ENCODE measurements at places on chromosomes 2 and 18.

- DNase-seq: no peak
Measured at GRCh38 chr2:216302981-216303676, 69.2 kb downstream of the MARCHF4 start.

DNA sequence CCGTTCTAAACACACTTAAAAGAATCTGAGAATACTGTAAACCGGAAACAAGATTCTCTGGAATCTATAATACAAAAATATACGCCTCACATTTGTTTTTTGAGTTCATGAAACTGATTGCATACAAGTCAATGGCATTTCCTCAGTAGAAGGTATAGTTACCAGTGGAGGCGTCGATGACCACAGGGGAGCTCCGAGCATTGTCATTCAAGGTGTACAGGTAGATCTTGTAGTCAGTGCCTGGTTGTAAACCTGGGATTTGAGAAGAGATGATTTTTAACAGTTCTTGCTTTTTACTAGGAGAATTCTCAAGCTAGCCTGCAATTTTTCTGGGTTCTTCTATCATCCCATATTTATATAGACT, 60.4 kb downstream of the FN1 start:
- no peak for DNase-seq

DNA sequence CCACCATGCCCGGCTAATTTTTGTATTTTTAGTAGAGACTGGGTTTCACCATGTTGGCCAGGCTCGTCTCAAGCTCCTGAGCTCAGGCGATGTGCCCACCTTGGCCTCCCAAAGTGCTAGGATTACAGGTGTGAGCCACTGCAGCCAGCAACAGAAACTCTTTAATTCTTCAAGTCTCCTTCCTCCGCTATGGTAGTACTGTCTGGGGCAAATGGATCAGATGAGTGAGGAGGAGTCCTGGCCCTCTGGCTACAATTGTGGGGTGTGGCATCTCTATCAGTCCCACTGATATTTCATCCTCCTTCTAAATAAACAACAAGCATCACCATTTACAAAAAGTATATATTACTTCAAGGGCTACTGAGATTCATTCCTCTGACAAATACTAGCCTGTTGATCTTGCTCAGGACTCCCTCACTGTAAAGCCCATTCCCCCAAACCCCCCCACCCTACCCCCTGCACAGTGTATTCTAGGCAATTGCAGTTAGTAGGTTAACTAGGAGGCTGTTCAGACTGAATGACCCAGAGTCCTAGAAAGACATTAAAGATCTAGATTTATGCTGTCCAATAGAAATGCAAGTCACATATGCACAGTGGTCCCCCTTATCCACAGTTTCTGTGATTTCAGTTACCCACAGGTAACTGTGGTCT, 71.2 kb upstream of the STAM2 start:
- no peak for DNase-seq

DNA sequence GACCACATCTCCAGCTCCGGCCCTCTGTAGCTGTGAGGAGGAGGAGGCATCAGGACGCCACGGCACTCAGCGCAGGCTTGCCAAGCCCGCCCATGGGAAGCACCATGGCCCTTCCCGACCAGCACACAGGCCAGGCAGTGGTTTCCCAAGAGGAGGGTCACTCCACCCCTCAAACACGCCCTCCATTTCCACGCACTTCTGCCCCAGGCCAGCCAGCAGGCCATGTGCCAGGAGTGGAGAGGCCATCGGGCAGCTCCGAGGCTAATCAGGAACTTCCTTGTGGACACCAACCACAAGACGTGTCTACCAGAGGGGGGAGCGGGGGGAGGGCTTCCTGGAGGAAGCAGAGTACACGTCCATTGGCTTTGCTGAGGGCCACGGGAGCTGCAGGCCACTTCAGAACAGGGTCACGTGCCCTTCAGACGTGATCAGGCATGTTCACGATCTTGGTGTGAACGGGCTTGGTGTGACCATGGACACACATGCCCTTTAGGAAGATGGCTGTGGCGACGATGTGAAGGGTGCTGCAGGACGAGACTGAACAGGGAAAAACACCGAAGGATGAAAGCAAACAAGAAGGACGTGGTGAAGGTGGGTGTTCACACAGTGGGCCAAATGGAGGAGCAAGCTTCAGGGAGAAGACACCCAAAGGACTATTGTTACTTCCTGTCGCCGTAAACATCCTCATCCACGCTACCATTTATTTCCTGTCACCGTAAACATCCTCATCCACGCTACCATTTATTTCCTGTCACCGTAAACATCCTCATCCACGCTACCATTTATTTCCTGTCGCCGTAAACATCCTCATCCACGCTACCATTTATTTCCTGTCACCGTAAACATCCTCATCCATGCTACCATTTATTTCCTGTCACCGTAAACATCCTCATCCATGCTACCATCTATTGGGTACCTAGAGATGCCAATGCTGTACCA, 6.5 kb upstream of the MTERF4 start:
- DNase-seq: no peak

DNA sequence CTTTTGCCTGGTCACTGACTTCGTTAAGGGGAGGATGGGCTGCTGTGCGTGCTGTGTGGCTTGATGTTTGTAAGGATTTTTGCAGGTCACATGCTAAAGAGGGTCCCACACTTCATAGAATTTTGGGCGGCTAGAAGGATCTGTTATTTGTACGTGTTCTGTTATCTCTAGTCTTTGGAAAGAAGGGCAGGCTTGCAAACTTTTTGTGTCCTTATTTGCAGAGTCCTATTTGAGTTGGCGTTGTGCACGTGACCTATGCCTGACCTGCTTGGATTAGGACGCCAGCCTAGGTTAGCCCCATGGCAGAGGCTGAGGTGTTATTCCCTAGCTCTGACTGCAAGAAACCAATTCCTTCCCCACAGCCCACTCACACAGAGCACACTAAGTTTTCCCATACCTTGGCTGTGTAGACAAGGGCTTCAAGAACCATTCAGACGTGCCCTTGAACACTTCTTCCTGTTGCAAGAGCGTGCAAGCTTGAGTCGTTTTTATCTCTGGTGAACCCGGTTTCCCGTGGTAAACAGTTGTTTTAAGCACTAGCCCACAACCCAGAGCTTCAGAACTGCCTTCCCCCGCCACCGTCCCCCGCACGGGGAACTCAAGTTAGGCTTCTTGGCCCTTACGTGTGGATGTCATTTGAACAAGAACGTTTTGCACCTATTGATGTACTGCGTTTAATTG, 94.6 kb downstream of the LDLRAD4 start:
- peak; percentile 16 for DNase-seq

DNA sequence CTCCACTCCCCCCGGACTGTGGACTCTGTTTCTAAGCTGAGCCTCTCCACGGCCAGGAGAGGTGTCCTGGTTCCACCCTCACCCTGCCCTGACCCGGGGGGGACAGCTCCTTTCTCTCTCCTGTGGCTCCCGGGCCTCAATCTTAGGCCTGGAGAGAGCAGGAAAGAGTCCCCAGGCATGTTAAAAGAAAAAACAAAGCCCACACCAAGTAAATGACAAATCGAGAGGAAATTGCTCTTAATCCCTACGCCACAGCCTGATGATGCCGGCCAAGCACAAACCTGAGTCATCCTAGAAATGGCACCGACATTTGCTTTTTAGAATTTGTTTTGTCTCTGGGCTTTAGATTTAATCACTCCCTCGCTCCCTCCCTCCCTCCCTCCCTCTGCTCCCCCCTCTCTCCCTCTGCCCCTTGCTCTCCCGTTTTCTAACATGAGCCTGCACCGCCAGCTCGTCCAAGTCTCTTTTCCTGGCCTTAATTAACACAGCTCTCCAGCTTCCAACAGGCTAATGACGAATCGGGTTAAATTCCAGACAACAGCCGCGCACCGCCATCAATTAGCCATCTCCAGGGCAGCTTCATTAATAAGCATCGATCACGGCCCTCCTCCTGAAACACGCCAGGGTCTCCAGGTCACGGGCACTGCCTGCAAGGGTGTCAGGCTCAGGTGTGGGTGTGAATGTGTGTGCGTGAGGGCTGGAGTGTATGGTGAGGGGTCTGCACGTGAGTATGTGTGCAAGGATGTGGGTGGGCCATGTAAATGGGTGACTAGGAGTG, 230.8 kb downstream of the CELF4 start:
- DNase-seq: no peak

DNA sequence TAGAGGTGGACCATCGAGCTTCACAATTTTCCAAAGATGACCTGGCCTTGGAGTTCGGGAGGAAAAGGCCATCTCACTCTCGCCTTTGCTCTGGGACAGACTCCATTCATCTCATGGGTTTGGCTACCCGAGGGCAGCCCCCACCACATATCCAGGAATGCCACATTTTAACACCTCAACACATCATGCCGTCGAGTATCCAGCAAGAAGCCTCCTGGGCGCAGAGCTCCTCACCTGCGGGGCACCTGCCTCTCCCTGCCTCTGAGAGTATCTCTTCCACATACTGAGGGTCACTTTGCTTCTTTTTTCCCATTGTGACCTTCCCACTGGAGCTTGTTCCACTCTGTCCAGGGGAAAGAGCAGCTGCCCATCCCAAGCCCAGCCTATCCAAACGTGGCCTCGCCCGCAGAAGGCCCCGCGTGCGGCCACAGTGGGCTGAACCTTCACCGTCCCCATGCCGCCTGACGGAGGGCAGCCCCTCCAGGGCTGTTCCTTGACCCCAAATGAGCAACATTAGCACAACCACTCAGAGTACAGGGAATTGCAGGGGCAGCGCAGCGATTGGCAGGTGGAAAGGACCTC, 5.5 kb upstream of the LIMS2 start:
- DNase-seq: no peak

DNA sequence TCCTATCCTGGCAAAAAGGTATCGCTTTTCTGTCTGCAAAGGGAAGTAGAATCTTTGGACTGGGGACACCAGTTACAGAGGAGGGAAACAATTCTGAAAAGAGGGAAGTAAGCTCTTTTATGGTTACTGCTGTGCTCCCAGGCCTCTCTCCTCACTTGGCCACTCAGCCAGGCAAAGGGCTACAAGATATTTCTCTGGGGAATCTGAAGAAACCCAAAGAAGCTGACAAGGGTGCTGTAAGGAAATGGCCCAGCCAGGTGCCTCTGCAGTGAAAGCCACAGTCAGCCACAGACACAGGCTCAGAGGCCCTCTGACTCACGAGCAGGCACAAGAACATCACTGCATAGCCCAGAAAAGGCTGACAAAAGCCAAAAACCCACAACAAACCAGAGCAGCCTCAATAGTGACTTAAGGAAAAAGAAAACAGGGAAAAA, 5.8 kb downstream of the HDLBP start:
- DNase-seq: peak; percentile 73

DNA sequence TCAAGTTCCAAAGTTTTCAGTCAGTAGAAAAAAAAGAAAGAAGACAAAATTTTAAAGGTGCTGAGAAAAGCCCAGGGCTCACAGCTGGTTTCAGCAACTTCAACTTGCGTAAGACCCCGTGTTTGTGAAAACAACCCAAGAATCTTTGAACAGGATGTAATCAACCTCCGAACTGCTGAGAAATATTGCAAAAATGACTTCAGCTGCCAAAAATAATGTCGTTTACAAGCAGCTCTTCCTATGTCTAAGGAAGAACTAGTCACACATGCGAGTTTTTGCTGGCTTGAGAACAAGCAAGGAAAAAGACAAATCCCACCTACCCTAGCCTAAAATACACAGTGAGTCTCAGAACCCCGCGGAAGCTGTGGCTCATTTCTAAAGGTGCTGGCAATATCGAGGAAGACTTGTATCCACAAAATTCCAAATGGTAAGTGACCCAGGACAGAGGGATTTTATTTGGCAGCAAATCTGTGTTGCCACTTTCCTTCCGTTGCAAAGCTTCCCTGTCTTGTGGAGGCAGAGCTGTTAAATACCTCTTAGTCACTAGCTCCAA, 59.8 kb upstream of the SLC8A1 start:
- DNase-seq: no peak

DNA sequence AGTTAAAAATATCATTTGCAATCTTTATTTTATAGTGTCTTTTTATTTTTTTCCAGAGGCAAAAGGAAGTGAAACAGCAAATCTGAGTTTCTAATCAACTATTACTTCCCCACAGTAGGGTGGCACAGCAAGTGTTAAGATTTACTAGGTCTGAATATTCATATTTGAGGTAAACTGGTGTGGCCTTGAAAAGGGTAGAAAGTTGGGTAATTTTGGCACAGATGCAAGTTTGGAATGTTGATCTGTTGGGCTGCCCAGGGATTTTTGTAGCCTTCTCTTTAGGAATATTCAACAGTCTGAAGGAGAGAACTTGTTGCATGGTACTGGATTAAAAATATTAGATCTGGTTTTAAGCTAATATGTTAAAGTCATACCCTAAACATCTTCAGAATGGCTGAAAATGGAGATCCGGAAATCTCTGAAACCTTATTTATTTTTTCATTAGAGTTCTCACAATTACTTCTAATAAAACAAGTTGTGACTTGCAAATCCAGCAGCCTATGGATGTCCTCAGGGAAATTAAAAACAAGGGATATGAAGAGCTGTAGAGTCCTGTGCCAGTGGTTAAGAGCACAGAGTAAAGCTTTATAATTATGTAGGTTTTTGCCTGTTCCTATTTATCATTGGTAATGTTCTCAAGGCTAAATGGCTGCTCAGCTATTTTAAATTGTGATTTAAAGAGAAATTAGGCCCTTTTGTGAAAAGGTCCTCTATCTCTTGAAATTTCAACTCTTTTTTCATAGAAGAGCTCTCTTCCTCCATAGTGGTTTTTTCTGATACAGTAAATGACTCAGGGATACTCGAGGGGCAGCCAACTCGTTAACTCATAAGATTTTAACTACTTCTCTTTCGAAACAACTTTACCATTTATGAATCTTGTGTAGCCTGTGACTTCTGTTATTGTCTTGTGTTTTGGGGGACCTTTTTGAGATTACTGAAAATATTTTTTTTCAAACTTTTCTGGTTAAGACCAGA, 11.0 kb downstream of the TANK start:
- DNase-seq: no peak
